LHCN-M2 (cell line): ENCODE measurements at places on chromosomes 11 and 22. TPM values are rescaled to one million over a fixed set of nuclear protein-coding genes. Genes with fewer than 3 reads are reported as not detected.

- DNase-seq = peak; percentile 31
These were observed at the start of gene BSX for GRCh38 chr11:122981388-122982264. Gene BSX (minus strand): TSS chr11:122981834. CDS start chr11:122981671, 163 bp downstream.

DNA sequence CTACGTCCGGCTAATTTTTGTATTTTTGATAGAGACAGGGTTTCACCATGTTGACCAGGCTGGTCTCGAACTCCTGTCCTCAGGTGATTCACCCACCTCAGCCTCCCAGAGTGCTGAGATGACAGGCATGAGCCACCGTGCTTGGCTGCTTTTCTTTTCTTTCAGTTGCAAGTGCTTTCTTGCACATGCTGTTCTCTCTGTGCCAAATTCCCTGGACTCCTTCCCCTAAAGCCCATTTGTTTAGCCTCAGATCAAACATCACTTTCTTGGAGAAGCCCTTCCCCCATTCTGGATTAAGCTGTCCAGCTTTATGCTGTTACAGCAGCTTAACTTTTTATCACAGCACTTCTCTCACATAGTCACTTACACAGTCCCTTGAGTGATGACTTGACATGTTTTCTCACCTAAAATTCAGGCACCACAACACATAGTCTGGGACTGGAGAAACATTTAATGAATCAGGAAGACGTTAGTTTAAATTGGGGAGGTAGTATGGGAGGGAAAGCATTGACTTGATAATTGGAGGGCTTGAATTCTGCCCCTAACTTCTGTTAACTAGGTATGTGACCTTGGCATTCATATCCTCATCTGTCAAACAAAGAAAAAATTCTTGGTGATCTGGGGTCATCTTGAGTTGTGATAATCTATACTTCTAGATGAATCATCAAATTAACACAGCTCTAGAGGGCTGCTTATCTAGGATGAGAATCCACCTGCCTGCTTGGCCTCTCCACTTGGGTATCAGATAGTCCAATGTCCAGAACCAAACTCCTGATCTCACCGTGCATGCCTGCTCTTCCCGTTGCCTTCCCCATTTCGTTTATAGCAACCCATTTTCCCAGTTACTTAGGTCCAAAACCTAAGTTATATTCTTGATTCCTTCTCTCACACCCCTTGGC, 18.4 kb downstream of the ACO2 start:
- no peak for DNase-seq

DNA sequence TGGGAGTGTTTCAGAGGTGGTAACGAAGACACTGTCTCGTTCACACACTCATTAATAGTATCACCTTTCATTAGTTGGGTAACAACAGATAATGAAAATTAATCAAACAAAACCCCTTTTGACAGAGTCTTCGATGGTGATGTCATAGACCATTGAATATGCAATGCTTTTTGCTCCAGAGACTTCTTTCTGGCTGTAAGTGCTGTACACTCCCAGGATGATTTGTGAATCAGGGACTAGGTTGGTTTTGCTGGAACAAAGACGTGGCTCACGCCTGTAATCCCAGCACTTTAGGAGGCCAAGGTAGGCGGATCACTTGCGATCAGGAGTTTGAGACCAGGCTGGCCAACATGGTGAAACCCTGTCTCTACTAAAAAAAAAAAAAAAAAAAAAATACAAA, 9.5 kb upstream of the RASSF10 start:
- no peak for DNase-seq

- no peak for DNase-seq
These were observed 411 bp downstream of the SIGIRR start for GRCh38 chr11:414318-414857.

DNA sequence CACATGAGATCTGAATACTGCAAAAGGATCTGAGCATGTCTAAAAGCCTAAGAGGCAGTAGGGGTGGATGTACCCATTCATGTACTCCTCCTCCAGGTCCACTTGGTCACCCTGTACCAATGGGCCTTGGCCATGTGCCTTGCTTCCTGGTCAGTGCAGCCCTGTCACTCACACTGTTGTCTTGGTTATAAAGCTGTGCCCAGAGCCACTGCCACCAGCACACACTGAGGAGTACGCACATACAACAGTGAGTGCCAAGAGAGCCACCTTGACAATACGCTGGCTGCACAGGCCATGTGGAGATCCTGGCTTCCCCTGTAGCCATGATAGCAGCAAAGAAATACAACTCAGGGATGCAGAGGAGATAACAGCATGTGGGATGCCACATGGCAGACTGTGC, 96.4 kb upstream of the LDLRAD3 start:
- DNase-seq = no peak

DNA sequence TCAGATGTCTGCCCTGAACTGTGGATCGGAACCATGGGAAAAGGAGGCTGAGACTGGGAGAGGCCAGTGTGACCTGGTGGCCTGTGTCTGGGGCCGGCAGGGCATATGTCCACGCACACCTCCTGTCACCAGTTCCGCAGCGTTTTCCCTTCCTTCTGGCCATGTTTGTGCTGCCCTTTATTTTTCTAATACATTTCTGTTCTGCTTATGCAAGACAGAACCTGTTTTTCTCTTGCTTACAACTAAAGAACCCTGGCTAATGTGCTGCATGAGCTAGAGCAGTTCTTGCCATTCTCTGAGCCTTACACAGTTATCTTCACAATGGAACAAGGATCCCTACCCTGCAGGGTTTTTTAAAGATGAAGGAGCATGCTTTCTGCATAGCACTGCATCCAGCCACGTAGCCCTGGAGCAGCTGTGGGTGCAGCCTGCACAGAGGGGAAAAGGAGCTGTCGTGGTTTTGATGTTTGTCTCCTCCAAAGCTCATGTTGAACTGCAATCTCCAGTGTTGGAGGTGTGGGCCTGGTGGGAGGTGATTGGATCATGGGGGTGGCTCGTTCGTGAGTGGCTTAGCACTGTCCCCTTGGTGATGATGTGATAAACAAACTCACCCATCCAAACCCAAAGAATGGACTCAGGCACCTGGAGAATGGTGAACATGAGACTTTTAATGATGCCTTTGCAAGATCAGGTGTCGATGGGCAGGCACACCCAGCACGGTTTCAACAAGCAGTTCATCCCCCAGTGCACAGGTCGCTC, 84.8 kb upstream of the SHANK2 start:
- DNase-seq = no peak

GRCh38 chr11:75233754-75234172, 6.8 kb upstream of the TPBGL start:
- peak; percentile 69 for DNase-seq

- peak; percentile 34 for DNase-seq
These were observed 71.4 kb upstream of the MPEG1 start for GRCh38 chr11:59283825-59284772.

The ELFN2 gene
- 0.17 and 0.32 TPM in 2 replicates for total RNA-seq

The PDE2A gene
- 0.06 TPM in 1 of 2 replicates, not detected in the other for total RNA-seq

The HNRNPUL2 gene
- total RNA-seq = 8.7 and 14.4 TPM in 2 replicates
